Stimulated activated CD8-positive, alpha-beta memory T cell treated with anti-CD3 and anti-CD28 coated beads, Interleukin-4, amount 100 ng/mL, for 24 hours (primary cell): ENCODE measurements at places on chromosomes 6 and 20.

DNA sequence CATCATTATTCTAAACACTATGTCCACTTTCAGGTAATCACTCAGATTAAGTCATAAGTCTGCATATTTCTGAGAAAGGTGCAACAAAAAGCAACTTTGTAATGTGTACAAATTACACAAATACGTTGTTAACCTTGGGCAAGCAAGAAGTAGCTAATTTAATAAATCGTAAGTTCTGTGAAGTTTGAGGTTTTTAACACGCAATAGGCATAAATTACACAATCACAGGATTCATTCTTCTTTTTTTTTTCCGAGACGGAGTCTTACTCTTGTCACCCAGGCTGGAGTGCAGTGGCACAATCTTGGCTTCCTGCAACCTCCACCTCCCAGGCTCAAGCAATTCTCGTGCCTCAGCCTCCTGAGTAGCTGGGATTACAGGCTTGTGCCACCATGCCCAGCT lies 57.2 kb upstream of the F13A1 start:
- DNase-seq: no peak

DNA sequence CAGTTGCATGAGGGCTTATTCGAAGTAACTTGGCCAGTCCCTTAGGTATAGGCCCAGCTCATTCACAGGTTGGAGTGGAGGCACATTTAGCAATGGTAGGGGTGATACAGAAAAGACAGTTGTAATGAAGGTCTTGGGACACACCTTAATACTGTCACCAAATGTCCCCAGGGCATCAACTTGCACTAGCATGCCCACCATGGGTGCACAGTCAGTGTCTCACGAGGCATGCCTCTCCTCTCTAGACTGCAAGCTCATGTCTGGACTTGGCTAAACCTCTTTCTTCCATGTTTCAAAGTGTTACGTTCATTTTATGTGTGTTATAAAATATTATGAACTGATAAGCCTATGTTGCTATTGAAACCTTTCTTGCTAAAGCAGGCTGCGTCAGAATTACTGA lies 124.0 kb upstream of the ECI2 start:
- no peak for DNase-seq

- no peak for DNase-seq
Observed at GRCh38 chr6:160750276-160750689, 48.2 kb downstream of the PLG start.

DNA sequence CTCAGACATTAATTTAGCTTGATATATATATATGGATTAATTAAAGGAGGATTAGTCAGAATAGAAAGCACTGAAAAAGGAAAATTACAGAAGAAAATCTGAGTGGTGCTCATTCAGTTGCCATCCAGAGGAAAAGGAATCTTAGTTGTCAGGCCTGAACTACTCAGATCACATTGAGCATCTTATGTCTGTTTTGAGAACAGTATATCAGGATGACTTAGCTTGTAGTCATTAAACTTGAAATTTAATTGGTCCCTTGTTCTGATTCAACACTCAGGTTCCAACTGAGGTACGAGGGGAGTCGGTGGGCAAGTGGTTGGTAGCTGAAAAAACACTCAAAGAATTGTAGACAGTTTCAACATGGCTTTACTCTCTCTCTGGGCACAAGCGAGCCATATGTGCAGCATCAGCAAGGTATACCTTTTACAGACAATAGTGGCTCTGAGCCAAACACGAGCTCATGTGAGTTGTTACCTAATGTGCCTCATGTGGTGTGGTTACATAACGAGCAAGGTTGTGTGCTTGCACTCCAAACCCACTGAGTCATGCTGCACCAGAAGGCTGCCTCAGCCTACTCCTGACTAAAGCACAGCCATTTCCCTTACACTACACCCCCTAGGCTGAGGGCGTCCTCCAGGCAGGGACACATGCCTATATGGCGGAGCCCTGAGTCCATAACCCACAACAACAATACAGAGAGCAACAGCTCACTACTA lies 73.0 kb upstream of the HMGN3 start:
- DNase-seq: no peak

- no peak for DNase-seq
Observed at GRCh38 chr20:54468082-54468481, 7.3 kb upstream of the DOK5 start.

DNA sequence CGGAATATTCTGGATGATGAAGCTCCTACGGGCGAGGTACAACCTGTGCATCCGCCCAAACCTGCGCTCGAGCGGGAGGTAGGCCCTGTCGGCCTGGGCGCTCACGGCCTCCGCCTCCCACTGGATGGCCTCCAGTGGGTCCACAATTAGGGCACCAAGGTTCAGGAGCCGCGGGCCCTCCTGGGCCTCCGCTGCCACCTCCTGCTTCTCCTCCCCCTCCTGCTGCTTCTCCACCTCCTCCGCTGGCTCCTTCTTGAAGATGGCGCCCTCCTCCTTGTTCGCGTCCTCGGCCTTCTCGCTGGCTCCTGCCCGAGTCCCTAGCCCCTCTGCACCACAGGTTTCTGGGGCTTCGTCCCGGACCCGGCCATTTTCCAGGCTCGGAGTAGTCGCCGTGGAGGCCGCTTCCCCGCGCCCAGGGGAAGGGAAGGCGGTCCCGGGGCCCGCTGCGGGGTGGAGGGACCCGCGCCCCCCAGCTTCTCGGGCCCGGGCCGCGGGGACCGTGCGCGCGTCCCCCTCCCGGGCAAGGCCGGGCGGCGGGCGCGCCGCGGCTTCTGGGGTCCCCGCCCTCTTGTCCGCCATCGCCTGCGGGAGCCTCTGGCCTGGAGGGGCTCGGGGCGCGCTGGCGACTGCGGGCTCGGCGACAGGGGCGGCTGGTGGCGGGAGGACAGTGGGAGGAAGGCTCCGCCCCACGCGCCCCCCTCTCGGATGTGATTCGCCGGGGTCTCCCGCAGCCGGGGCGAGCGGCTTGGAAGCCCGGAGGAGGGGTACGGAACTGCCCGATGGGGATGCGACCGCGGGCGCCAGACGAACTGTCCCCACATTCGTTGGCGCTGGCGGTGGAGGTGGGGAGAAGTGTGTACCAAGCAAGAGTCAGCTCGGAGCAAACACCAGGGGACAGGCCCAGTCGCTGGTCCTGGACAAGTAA lies 17.6 kb downstream of the PLAGL2 start:
- peak; percentile 38 for DNase-seq

DNA sequence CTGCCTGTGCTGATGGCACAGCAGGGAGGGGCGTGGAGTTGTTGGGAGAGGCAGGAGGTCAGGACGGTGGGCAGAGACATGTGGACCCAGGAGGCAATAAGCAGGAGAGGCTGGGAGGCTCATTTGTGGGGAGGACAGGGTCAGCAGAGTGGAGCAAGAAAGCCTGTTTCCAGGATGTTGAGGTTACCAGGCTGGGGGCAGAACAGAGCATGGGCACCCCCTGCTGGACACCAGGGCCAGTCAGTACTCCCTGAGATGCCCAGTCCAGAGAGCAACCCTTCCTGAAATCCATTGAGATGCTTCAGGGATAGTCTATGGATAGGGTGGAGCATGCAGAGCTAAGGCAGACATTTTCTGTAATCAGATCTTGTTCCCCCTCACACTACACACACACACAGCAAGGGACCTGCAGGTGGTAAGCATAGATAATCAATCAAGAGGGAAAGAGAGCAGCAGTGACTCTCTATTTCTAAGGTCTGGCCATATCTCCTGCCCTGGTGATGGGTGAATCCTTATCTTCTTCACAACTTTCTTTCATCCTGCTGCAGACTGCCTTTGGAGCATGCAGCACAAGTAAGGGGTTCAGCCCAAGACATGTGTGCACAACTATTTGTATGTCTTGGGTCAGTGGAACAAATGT lies 41.7 kb downstream of the MOCS1 start:
- no peak for DNase-seq

GRCh38 chr20:573414-574296 lies 30.1 kb upstream of the CSNK2A1 start:
- DNase-seq: no peak

- DNase-seq: no peak
Observed at GRCh38 chr6:27280540-27281000, 31.5 kb downstream of the POM121L2 start.
